Activated CD4-positive, alpha-beta T cell treated with anti-CD3 and anti-CD28 coated beads, Interleukin-10, Interleukin-2, amounts not matched to agents 100 ng/mL and 50 ng/mL, durations not matched to agents 16 hours and 8 hours (primary cell): ENCODE measurements at places on chromosomes 5 and 9.

- no peak for DNase-seq
These were observed 2.8 kb upstream of the OR2V1 start for GRCh38 chr5:181133610-181134231.

- DNase-seq, result no peak
These were observed 182.4 kb downstream of the IRX1 start for GRCh38 chr5:3778000-3778550.

DNA sequence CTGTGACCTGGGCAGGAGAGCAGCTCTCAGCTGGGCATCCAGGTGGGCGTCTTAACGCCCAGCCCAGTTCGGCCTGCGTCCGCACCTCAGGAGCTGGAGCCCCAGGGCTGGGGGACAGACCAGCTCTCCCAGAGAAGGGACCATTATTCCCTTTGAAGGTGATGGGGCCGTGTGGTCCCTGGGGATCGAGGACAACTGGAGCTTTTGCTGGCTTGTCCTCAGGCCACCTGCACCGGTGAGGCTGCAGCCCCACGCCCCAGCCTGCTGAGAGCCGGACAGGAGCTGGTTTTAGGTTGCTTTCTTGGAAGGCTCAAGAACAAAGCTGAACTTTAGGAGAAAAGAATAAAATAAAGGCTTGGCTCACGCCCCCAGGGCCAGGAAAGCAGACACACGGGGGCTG is 40.9 kb downstream of the NACC2 start:
- DNase-seq, result no peak

GRCh38 chr5:31993165-31993961 is 180.8 kb downstream of the GOLPH3 start:
- DNase-seq, result no peak

DNA sequence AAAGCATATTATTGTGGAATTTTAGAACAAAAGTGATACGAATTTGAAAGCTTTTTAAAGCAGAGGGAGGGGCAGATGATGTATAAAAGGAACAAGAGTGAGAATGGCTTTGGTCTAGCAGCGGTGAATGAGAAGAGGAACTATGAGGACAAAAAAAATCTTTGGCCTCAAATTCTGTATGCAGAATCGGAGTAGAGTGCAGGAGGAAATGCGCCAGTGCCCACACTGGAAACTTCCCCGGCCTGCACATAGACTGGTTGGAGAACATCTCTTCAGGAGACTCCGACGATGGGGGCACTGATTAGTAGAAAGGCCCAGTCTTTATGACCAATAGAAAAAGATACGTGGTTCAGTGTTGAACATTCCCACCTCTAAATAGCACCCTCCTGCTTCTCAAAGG is 51.3 kb downstream of the SLC46A2 start:
- no peak for DNase-seq

DNA sequence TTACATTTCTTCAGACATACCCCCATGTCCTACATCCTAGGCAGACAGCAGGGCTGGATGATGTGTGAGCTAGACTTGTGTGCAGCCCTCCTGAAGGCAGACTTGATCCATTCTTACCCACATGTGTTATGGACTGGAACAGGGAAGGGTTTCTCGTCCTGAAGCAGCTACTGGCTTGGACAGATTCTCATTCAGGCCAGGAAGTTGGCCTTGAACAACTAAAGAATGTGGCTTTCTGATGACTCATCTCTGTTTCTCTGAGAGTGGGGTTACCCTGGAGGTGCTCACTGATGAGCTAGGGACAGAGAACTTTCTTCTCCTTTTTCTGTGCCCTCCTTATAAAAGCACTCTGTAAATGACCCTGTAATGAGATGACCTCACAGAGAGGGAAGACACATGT is 246.5 kb downstream of the PCSK5 start:
- peak; percentile 15 for DNase-seq

DNA sequence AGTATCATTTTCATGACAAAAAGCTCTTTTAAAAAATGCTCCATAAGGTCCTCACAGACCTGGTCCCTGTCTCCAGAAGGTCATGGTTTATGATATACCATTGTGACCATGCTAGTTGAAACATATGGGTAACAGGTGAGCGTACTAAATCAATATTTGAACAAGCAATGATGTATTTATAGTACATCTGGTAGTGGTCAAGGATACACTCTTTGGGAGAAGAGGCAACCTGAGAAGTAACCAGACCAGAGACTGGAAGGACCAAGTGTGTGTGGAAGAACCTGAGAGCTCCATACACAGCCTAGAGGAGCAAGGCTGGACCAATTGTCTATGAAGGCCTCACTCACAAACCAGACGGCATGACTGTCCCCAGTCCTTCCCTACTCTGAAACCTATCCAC is 55.1 kb downstream of the LHFPL2 start:
- no peak for DNase-seq

DNA sequence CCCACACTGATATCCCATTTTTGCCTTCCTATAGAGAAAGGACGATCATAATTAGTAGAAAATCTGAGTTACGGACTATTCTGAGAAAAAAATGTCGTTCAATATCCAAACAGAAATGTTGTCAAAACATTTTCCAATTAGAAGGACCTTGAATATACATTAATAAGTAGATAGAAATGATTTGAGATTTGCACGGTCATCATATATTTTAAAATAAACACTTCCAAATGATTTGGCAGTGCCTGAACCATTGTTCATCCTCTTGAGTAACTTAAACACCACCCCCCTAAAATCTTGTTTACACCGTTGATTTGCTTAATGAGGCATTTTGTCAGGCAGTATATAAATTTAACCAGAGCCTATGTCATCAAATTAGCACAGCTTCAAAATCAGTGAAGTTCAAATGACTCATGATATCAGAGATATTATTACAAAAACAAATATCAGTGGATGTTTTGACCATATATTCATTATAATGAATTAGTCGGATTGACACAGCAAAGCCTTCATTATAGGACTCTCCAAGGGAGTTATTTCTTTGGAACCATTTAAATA is 105.0 kb downstream of the ACTL7B start:
- no peak for DNase-seq

GRCh38 chr9:94824913-94825610 is 98.6 kb downstream of the AOPEP start:
- DNase-seq, result no peak

- DNase-seq, result no peak
These were observed 3.8 kb downstream of the AQP3 start for GRCh38 chr9:33443464-33444154.

- peak; percentile 93 for DNase-seq
These were observed at the start of gene SNX2 for GRCh38 chr5:122774861-122775549. Gene SNX2, plus strand, starts transcription at chr5:122775080. Its CDS starts 24 bp downstream, at chr5:122775104.

GRCh38 chr9:123419091-123419490 is 63.1 kb downstream of the CRB2 start:
- no peak for DNase-seq

GRCh38 chr5:180823346-180823745 is 20.7 kb upstream of the MGAT1 start:
- DNase-seq, result no peak

GRCh38 chr5:30502277-30502676 is 691.2 kb upstream of the CDH6 start:
- DNase-seq, result no peak

DNA sequence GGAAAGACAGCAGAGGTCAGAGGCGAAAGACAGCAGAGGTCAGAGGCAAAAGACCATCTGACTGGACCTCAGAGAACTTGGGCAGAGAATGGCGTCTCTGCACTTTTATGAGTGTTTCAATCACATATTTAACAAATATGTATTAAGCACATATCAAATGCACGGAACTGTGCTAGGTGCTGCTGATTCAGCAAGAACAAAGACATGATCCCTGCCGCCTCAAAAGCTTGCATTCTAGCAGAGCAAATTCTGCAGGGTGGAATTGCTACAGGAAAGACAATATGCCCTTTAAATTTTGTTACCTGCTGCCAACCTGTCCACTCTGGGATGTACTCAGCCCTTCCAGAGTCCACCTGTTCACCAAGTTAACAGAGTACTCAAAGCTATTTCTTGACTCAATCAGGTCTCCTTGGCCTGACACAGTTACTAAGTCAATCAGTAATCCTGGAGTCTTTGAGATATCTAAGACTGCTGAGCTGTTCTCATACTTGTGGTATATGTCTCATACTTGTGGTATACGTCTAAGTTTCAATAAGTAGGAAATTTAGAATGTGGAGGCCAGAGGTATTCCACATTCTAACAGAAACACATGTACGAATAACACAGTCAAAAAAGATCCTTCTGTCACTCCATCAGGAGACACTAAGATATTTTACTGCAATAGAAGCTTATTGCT is 131.8 kb downstream of the GNAQ start:
- DNase-seq, result peak; percentile 44

DNA sequence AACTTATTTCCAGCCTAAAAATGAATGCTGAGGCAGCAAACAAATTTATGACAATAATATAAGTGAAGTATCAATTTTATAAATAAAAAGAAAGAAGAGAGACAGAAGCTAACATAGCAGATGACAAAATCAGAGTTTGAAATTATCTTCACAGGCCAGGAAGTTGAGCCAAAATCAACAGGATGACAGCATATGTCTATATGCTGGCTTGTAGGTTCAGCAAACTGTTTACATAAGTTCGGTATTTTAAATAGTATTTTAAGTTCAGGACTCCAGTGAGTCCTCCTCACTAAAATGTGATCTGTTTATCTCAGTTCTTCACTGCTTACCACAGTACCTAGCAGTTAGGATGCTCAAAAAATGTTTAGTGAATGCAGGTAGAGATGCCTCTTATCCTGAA is 359.6 kb upstream of the SMC2 start:
- no peak for DNase-seq

- DNase-seq, result no peak
These were observed 37.9 kb upstream of the DIRAS2 start for GRCh38 chr9:90680534-90680933.

DNA sequence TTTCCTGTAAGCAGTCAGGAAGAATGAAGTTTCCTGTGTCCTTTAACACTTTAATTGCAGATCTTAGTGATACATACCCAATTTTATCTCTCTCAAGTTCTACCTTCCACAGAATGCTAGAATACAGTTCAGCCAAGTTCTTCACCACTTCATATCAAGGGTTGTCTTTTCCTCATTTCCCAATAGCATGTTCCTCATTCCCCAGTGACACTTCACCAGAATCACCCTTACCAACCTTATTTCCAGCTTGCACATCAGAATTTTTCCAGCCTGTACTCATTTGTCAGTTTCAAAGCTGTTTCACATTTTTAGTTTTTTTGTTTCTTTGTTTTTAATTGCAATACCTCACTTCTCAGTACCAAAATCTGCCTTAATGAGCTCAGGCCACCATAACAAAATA is 126.1 kb downstream of the ESM1 start:
- DNase-seq, result no peak

DNA sequence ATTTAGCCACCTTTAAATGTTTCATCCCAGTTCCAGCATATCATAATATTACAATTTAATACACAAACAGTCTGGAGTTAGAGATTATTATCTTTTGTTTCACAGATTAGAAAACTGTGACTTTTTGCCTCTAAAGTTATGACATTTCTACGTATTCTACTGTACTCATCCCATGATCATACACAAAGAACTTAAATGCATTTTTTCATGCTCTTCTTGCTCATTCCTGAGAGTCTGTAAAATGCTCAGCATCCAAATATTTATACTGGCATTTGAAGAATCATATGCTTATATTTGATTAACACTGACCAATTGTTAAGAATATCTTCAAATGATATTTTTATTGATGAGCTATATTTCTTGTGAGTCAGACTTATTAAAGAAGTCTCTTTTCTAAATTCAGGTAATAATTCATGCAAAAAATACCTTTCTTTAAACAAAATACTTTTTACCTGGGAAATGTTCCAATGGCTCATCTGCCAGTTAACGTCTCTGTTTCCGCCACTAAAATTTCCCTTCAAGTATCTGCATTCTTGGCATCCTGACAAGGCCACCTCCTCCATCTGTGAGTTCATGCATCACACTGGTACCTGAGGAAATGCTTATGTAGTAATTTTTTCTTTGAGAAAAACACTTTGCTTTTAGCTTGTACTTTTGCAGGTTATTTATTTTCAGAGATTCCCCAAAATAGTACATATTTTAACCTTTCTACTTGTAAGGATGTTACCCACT is 139.6 kb upstream of the RASA1 start:
- DNase-seq, result no peak

DNA sequence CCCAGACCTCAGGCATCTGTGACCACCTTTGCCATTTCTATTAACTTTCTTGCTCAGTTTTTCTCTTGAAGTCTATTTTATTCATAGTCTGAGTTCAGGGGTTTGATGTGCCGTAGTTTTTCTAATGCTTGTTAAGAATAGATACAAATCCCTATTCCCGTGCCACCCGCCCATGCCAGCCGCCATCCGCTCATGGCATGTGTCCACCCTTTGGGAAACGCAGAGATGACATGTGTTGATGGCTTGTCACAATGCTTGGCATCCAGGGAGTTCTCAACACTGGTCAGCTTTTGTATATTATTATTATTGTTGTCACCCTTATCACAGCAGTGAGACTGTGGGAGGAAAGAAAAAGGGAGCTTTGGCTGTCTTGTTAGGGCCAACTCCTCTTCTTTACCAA is 17.3 kb upstream of the ANGPTL2 start:
- DNase-seq, result no peak
